ENCODE measurements at places on chromosomes 11 and 22.

GRCh38 chr11:97641988-97642387, 1252.2 kb downstream of the JRKL start:
- DNase-seq: no peak

DNA sequence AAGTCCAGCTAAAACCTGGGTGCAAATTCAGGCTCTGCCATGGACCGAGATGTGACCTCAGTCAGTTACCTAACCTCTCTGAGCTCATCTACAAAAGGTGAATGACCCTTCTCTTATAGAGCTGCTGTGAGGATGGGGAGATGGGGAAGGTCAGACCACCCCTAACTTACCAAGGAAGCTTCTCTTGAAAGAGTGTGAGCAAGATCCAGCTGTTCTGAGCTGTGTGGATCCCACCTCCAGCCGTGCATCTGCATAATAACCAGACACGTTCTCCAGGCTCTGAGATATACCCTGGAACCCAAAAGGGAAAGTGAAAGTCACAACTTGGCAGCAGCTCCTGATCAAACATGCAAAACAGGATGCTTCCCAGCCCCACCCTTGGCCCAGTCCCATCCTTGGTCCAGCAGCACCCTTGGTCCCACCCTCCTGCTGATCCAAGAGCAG, at the start of gene APOL3:
Gene APOL3, minus strand, starts transcription at position 257 of the 444 bp plus-strand sequence. CDS start 11,700 bp downstream, outside the sequence.
- peak; percentile 80 for DNase-seq

GRCh38 chr22:48167238-48167637, 1404.8 kb downstream of the TBC1D22A start:
- DNase-seq: no peak

- peak; percentile 47 for DNase-seq
Observed at GRCh38 chr11:11022125-11022730, 164.4 kb upstream of the ZBED5 start.

- no peak for DNase-seq
Observed at GRCh38 chr11:108790501-108791299, 125.8 kb downstream of the DDX10 start.

GRCh38 chr11:1459764-1460395, 26.7 kb downstream of the MOB2 start:
- no peak for DNase-seq

DNA sequence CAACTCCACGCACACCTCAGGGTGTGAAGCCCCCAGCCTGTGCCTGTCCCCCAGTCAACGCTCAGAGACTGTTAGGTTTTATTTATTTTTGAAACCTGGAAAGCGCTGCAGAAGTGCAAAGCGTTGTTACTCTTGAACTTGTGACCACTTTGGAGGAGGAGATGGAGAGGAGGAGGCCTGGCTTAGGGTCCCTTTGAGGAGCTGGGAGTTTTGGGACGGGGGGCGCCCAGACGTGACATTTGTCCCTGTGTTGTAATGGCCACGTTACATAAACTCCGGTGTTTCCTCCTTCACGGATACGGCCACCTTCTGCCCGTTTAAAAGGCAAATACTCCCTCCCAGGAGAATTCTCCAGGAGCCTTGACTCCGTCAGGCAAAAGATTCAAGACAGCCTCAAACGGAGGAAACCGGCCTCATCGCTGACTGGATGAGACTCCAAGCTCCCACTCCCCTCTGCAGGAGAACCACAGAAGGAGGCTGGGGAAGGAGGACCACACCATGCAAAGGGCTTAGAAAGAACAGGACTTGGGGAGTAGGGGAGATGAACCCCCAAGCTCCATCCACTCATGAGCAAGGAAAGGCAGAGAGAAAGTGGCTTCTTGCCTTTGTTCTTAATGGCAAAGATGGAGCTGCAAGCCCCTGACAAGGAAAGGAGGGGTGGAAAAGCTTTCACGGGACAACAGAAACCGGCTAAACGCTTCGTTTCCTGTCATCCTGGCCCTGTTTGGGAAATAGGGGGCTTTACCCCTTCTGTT, 630 bp downstream of the PIK3IP1 start:
- peak; percentile 36 for DNase-seq

DNA sequence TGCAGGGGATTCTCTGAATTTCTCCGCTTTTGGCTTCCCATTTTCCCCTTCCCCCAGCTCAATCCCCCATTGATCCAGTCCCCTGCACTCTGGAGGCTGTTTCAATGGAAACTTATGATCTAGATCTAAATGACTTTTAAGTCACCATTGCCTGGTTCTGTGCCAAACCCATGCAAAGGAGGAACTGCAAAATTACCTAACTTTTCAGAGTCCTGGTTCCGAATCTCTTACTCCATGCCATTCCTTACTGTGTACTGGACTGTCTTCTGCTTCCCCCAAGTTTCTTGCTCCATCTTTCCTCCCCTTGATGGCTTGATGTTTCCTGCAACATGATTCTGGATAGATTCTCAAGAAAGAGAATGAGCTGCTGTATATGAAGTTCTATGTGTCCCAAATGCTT, 327.8 kb downstream of the MIAT start:
- no peak for DNase-seq

GRCh38 chr11:111634981-111635705, 32.9 kb downstream of the SIK2 start:
- DNase-seq: peak; percentile 81

- DNase-seq: peak; percentile 73
Observed at GRCh38 chr11:111978028-111978771, 41.1 kb downstream of the DIXDC1 start.

DNA sequence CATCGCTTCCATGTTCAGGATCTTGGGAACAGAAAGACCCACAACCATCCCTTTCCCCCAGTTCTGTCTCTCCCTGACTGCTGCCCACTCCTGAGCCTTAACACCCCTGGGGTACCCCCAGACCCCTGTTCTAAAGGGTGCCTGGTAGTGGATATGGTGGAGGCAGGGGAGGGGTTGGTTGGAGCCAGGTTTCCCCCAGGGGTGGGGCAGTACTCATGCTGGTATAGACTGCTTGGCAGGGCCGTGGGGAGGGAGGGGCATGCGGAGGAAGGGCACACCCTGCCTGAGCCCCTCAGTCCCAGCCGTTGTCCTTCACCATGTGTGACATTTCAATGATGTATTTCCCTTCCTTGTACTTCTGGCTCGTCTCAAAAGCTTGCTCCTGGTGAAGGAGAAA, 4.0 kb downstream of the YPEL4 start:
- no peak for DNase-seq

GRCh38 chr11:130513132-130513531, 64.7 kb downstream of the ADAMTS15 start:
- DNase-seq: peak; percentile 70

DNA sequence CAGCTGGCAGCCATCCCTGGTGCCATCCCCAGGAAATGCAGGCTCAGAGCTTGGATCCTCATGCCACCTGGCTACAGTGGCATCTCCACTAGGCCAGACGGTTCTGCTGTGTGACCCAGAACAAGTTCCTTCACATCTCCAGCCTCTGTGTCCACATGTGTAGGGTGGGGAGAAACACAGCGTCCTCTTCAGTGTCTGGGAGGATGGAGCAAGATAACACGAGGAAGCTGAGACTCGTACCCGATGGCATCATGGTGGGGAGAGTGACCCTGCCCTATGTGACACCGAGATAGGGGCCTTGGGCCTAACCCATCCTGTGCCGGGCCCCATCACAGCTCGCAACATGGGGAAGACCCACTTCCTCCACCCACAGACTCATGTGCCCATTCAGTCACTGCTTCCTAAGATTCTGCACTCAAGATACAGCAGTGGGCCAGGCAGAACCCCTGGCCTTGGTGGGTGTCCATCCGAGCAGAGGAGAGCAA, 78.5 kb downstream of the MORC2 start:
- no peak for DNase-seq
